ENCODE measurements at places on chromosomes 7 and 10.

- no peak for DNase-seq
Observed at GRCh38 chr10:35685402-35685801, 43.3 kb upstream of the FZD8 start.

- DNase-seq = no peak
Observed at GRCh38 chr10:3755440-3756359, 29.3 kb downstream of the KLF6 start.

DNA sequence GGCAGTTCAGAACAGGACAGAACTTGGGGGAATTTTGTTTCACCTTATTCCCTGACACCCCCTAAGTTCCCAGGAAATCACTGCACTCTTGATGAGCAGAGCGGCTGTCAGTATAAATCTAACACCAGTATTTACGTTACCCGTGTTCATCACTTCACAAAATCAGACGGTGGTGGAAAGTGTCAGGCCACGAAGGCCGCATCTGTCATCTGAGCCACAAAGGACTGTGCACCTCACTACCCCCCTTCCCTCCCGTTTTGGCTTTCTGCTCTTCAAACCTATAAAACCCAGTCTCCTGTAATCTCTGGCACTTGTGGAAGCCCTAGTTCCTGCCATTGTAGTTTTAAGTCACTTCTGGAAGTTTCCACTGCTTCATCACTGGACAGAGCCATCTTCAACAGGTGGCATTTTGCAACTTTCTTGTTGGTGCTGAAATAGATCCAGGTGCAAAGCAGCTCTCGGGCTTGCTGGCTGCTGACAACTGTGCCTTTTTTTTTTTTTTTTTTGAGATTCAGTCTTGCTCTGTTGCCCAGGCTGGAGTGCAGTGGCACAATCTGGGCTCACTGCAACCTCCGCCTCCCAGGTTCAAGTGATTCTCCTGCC is 9.5 kb downstream of the ZFAND2A start:
- DNase-seq = no peak

GRCh38 chr7:131186816-131187215 is 140.9 kb upstream of the MKLN1 start:
- no peak for DNase-seq

DNA sequence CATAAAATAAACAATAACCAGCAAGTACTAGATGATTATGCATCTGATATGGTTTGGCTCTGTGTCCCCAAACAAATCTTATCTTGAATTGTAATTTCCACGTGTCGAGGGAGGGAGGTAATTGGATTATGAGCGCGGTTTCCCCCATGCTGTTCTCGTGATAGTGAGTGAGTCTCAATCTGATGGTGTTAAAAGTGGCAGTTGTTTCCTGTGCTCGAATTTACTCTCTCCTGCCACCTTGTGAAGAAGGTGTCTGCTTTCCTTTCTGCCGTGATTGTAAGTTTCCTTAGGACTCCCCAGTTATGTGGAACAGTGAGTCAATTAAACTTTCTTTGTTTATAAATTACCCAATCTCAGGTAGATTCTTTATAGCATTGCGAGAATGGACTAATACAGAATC is 15.1 kb downstream of the CNTNAP2 start:
- no peak for DNase-seq

DNA sequence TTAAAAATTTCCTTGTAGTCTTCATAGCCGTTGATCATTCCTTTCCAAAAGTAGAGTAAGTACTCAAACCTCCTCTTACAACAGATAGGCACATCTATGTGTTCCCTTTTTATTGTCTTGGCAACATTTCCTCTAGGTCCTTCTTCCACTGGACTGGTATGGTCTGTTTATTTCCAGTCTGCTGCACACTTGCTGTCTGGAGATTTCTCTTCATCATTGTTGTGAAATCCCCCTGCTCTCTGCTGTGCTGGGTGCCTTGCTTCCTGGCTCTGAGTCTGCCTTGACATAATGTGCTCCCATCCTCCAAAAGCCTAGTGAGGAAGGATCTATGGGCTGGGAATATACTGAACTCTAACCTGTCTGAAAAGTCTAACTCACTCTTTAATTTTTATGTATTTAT is 545.3 kb upstream of the VSTM2A start:
- no peak for DNase-seq
